NCI-H187 treated with DMSO at 0.1 percent for 48 hours (cell line): ENCODE measurements at places on chromosomes 3 and 15.

DNA sequence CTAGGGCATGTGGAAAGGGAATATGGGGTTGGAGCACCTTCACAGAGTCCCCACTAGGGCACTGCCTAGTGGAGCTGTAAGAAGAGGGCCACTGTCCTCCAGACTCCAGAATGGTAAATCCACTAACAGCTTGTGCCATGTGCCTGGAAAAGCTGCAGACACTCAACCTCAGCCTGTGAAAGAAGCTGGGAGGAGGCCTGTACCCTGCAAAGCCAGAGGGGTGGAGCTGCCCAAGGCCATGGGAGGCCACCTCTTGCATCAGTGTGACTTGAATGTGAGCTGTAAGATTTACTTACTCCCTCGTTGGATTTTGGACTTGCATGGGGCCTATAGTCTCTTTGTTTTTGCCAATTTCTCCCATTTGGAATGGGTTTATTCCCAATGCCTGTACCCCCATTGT is 705.2 kb upstream of the ROBO1 start:
- no peak for DNase-seq

DNA sequence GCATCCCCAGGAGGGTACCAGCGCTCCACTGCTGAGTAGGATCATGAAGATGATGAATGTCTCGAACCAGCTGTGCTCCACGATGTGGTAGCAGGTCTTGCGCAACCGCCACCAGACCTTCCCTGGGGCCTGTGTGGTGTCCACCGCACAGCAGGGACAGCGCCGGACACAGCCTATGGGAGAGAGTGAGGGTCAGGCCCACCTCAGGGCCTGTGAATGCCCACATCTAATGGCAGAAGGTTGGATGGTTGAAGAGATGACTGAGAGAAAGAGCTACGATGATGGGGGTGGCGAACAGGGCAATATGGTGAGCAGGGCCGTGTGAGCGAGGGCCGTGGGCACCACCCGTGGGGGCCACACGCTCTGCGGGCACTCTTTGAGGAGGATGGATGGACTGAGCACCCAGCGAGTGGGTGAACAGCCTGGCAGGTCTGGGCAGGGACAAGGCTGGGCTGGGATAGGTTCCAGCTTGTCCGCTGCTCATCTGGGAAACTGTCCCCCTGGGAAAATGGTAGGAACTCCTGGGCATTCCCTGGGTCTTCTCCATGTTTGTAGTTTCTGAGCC is 74.1 kb downstream of the SCN5A start:
- DNase-seq = no peak

DNA sequence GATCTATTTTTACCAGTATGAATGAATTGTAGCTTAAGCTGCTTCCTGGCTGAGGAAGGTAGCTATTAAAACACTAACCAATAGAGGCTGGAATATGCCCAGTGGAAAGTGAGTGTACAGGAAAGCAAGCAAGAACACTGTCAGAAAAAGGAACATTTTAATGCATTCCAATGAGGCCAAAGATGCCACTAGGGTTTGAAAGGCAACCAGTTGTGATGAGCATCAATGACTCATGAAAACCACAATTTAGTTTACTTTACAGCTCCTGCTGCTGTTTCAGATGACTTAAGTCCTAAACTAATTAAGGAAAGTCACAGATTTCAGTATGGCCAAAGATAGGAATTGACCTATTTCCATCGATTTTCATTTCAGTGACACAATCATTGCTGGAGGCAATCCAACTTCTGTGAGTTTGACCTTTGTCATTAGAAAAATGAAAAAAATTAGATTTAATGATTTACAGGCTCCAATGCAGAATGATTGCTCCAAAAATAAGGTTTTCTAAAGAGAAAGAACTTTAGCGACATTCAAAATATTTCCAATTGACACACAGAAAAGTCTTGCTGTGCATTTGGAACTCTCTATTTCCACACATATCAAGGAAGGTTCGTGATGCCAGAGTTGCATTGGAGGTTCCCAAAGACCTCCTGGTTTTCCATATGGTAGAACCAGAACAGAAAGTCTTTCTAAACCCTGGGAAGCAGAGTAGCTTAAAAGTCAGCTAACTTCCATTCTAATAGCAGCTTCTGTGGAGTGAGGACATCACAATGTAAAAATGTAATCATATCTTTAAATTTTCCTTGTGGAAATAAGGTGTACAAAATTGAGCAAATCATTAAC is 103.0 kb downstream of the SUCNR1 start:
- no peak for DNase-seq

GRCh38 chr15:92797168-92798052 is 102.7 kb upstream of the CHD2 start:
- DNase-seq = peak; percentile 87

DNA sequence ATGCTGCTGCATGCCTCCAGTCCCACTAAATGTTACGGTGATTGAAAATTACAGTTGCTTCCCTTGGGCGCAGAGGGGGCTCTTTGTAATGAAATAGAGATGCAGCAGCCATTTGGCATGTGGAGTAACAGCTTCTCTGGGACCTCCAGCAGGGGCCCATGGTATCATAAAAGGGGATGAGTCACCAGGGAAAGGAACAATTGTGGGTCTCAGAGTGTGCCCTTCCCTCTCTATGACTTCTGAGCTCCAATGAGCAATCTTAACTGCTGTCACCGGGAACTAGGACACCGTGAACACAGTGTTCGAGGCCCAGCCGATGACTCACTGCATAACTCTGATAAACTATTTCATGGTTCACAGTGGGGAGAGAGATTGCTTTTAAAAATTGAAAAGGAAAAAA is 164.8 kb upstream of the NUDT16 start:
- DNase-seq = no peak

DNA sequence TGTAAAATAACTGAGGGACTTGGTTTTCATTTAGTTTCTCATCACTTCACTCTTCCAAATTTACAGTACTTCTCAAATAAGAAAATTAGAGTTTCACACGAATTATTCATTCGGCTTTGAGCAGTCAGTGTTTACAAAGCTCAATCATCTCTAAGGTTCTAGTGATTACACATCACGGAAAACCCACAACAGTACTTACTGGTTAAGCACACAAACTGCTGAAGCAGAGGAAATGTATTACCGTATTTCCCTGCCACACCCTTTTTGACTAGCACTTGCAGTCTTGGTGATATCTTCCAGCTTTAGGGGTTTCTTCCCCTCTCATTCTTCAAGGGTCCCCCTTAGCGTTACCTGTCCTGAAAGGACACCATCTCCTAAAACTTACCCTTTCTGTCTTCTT is 164.8 kb upstream of the CDIN1 start:
- no peak for DNase-seq

GRCh38 chr3:72082186-72082715 is 297.3 kb upstream of the PROK2 start:
- DNase-seq = no peak

- no peak for DNase-seq
Observed at GRCh38 chr3:185215873-185216606, 37.8 kb downstream of the EHHADH start.

DNA sequence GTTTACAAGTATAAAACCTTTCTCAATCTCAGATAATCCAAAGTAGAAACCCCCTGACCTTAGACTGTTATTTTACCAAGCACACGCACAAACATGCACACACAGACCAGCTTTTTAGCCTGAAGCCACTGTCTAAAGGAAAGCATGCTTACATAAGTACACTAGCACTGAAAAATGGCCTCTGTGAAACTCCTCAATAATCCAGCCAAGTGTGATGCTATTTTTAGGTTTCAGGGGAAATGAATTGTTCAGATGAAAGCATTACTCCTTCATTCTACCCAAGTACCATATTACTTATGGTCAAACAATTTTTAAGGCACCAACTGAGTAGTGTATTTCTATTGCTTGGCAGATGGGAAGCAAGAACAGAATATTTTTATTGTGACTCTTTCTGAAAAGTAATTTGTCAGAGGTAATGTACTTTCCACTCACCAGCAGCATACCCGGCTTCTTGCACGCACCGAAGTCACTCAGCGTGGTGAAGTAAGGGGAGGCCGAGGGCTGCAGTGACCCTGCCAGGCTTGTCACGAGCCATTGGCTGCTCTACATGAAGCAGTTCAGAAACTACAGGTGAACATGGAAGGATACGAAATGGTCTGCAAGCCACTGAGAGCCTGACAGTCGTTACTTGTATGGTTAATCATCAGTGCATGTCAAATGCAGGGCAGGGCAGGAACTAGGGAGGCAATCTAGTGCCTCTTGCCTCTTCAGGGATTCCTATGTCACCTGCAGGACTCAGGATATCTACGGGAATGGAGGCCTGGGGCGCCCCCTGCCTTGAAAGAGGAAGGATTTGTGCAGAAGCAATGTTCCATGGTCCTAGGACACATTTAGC is 106.7 kb downstream of the GABRB3 start:
- DNase-seq = no peak

DNA sequence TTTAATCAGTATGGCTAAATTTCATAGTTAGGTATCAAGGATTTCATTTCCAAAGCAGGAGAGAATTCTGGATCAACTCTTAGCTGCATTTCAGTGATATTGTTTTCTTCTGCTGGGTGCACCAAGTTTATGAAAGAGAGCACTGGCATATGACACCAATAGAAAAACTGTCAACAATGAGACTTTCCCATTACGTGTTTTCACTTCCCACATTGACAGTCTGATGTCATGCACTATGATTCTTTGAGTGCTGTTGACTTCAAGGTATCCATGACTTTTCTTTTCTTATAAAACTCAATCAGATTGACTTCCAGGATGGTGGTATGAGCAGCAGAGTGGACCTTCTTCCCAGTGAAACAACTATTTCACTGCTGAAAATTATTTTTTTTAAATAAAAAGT is 476.1 kb downstream of the EDEM1 start:
- no peak for DNase-seq

DNA sequence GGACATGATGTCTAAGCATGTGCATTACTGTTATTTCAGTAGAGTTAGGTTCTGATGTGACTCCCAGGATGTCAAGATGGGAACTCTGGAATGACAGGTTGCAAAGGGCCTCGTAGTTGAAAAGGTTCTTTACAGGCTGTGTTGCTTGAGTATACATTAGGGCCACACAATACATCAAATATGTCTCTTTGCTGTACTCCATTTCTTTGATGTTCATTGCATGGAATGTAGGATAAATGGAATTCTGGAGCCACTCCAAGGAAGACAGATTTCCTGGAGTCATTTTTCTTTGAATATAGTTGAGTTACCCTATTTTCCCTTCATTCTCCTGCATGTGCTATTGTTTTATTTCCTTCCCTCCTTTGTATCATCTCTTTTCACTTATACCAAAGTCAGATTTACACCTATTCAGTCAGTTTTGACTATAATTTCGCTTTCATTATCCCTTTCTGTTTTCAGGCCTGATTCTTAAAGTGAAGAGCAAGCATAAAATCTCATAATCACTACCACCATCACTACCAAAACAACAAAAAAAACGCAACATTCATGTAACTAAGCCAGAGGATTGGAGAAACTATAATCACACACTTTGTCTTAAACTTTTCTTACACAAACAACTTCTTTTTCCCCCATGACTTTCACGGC is 61.2 kb upstream of the PTX3 start:
- DNase-seq = no peak

GRCh38 chr15:39442898-39443297 is 138.0 kb upstream of the THBS1 start:
- DNase-seq = no peak

GRCh38 chr15:61871926-61872522 is 188.2 kb downstream of the VPS13C start:
- DNase-seq = no peak

- DNase-seq = no peak
Observed at GRCh38 chr3:25547943-25548674, 116.6 kb downstream of the TOP2B start.

DNA sequence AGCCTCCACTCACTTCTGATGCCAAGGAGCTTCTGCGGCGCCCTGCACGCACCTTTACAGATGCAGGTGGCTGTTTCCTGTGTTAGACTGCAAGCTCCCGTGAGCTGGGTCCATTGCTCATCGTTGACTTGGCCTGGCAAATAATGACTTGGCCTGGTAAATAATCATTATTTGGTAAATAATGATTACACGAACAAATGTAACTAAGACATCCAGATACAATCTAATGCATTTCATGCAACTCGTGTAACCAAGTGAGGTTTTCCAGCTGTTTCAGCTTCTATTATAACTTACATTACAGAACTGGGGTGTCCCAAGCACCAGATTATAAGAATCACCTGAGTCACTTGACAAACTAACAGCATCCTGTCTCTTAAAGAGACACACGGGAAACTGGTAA is 92.1 kb upstream of the BHLHE40 start:
- no peak for DNase-seq

- DNase-seq = no peak
Observed at GRCh38 chr3:83946554-83946953, 1012.2 kb upstream of the CADM2 start.

DNA sequence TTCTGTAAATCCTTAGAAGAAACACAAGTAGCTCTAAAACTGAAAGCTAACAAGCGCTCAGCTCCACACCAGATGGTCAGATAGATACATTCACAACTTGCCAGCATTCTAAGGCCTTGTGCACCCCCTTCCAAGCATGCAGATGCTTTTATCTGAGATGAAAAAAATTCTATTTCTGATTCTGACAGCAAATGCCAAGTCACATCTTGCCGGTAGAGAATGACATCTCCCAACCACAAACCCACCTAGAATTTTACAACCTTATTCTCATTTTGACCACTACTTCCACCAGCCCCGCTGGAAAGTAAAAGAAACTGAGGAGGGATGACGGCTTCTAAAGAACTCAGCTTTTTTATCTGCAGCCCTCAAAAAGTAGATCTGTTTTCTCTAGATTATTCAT is 57.7 kb downstream of the SUMF1 start:
- DNase-seq = no peak

- no peak for DNase-seq
Observed at GRCh38 chr15:101159936-101160815, 91.7 kb downstream of the CHSY1 start.

DNA sequence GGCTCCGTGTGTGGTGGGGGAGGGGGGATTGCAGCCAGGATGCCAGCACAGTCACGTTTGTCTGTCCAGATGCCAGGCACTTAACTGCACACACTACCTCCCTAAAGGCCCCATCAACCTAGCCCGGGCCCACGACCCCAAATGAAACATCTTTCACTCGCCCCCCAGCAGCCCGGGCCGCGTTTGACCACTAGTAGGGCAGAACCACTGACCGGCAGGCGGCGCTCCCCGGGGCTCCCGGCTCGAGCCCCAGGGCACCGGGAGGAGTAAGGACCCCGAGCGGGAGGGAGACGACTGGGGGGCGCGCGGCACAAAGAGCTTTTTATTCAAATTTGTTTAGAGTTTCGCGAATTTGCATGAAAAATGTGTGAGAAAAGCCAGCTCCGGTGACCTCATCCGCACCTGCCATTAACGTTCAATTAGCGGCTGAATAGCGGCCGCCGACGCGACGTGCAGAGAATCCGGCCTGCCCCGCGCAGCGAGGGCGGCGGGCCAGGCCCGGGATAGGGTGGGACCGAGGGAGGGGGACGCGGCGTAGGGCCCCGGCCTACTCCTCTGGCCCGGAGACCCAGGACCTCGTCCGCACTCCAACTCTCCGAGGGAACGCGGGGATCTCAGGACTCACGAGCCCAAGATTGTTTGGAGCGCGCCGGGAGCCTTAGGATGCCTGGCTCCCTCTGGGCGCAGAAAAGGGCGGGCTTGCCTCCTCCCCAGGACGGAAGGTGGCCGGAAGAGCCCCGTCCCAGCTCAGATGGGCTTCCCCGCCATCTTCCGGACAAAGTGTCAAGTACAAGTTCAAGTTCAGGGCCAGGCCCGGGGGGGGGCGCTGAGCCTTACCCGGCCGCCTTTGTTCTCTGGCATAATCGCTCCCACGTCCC is 64.9 kb upstream of the POLG start:
- no peak for DNase-seq
